ENCODE measurements at places on chromosomes 1 and 21.

- DNase-seq: no peak
Observed at GRCh38 chr1:167106119-167106461, 12.2 kb downstream of the STYXL2 start.

DNA sequence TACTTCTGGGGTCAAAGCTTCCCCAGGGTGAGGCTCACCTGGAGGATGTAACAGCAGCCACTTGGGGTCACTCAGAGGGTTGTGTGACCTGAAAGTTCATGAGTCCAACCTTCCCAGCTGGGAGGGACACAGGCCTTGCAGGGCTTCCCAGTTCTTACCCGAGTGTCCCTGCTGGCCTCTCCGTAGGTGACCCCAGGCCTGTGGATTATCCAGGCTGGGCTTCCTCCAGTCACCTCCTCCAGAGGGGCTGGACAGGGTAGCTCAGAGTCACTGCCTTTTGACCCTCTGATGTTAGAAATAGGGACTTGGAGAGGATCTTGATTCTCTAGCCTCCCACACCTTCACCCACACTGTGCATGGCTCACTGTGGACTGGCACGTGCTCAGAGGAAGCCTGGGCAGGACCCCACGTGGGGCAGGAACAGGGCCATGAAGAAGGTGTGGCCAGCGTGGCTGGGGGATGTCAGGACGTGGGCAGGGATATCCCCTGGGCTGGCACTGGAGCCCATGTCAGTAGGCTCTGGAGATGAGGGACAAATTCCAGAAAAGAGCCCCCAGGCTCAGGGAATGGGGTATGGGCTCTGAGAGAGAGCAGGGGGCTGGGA, 131.8 kb downstream of the ACTL8 start:
- DNase-seq: no peak

GRCh38 chr1:67270541-67270940, 37.1 kb upstream of the IL12RB2 start:
- DNase-seq: no peak

- no peak for DNase-seq
Observed at GRCh38 chr1:53558739-53559315, 99.6 kb downstream of the DMRTB1 start.

DNA sequence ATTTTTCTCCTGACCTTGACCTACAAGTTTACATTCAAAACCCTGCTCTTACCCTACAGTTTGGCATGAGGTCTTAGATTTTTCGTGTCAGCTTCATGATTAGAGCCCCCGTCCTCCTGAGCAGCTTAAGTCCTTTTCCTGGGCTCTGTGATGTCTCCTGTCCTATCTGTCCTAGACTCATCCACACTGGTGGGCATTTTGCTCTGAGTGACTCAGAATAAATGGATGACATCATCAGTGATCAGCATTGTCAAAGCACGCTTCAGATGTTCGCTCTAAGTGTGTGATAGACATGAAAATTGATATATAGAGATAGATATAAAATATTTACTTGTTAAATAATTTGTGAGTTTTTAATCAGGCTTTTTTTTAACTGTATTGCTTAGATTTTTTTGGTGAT, 21.8 kb downstream of the RGS13 start:
- DNase-seq: no peak

DNA sequence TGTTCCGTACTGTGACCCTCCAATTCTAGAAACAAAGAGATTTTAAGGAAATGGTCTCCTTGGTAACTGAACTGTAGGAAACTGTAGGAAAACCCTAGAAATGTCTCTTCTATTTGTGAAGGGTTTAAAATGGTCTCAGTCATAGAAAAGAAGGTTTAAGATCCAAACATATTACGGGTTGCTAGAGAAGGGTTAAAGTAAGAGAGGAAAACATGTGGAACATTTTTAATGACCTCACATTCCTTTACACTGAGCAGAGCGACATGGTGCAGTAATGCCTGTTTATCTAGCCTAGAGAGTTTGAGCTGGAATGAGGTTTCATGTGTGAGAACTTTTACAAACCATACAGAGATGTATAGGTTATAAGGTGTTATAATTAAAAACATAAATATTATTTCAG, 36.9 kb upstream of the C1orf105 start:
- no peak for DNase-seq

DNA sequence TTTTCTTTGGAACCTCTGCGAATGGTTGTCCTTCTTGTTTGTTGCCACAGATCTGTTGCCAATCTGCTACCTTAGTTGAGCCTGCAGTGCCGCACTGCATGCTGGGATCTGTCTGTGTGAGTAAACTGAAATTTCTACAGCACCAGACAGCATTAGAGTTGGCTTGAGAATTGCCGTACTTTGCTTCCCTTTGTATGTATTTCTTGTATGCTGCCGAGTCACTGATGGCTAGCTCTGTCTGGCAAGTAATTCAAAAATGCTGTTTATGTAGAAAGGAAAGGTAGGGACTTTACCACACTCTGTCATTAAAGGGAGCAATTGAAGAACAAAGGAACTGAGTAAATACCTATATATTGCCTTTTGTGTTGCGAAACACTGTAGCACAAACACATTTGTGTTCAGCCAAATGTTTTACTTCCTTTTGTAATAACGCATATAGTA, 857.4 kb downstream of the USP25 start:
- DNase-seq: no peak

GRCh38 chr21:35026617-35027562, 22.2 kb downstream of the RUNX1 start:
- DNase-seq: no peak

GRCh38 chr1:32806910-32807523, 10.1 kb downstream of the YARS1 start:
- no peak for DNase-seq

GRCh38 chr1:201531551-201532425, 7.1 kb upstream of the NAV1 start:
- no peak for DNase-seq

- no peak for DNase-seq
Observed at GRCh38 chr1:29504196-29504595, 267.9 kb downstream of the PTPRU start.

DNA sequence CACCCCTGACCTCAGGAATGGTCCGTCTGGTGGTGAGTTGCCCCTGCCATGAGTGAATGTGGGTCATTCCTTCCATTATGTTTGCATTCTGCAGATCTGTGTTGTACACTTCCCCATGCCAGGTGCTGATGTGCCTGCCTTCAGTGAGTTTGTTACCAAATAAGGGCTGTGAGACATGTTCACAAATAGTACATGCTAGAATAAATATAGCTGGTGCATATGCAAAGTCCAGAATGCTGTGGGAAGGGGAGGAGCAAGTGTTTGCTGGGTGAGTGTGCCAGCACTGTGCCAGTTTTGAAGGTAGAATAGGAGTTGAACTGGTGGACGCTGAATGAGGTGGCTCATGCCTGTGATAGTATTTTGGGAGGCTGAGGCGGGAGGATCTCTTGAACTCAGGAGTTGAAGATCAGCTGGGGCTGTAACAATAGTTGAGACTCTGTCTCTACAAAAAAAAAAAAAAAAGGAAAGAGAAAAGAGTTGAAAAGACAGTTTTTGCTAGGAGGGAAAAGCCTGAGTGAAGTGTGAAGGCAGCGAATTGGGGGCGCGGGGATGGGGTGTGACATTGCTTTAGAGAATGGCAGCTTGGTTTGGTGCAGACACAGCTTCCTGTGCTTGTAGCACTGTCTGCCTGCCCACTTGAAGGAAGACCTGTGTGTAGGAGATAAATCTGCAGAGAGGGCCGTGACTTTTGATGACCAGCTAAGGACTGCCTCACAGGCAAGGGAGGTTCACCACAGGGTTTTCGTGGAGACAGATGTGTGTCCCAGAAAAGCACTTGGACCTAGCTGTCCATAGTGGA, 61.1 kb downstream of the LGR6 start:
- no peak for DNase-seq

- DNase-seq: no peak
Observed at GRCh38 chr1:1153874-1154273, 19.8 kb upstream of the TTLL10 start.

DNA sequence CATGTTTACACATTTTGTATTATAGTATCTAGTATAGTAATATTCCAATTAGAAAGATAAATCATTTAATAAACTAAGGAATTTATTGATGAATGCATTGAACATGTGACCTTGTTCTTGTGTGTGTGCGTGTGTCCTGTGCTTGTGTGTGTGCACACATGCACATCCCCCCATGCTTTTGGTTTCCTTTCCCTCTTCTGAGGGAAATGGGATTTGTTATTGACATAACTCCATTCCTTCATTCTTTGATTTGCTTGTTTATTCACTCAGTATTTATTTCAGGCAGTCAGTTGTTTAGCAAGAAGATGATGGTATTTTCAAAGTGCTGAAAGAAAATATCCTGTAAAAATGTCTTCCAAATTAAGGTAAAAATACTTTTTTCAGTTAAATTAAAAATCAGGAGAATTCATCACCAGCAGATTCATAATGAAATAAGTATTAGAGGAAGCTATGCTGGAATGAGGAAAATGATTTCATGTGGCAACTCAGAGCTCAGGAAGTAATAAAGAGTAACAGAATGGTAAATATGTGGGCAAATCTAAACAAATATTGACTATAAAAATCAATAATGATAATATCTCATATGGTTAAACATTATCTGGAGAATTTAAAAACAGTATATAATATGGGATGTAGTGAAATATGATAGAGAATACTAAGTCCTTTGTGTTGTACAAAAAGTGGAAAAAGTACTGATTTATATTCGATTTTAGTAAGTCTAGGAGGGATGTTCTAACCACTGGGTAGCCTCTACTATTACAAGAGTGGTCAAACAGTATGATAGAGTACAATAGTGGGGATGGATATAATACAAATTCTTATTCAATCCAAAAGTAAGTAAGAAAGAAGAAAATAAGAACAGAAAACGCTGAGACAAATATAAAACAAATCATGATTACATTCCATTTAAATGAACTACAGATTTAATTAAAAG, 35.2 kb upstream of the SIPA1L2 start:
- no peak for DNase-seq

GRCh38 chr1:70586046-70586445, 175.0 kb downstream of the CTH start:
- DNase-seq: no peak

GRCh38 chr21:33734291-33734690, 92.0 kb downstream of the ITSN1 start:
- DNase-seq: no peak

GRCh38 chr1:33684396-33685179, 179.3 kb upstream of the HMGB4 start:
- DNase-seq: no peak

- DNase-seq: no peak
Observed at GRCh38 chr1:44220001-44220751, 6.9 kb downstream of the DMAP1 start.

DNA sequence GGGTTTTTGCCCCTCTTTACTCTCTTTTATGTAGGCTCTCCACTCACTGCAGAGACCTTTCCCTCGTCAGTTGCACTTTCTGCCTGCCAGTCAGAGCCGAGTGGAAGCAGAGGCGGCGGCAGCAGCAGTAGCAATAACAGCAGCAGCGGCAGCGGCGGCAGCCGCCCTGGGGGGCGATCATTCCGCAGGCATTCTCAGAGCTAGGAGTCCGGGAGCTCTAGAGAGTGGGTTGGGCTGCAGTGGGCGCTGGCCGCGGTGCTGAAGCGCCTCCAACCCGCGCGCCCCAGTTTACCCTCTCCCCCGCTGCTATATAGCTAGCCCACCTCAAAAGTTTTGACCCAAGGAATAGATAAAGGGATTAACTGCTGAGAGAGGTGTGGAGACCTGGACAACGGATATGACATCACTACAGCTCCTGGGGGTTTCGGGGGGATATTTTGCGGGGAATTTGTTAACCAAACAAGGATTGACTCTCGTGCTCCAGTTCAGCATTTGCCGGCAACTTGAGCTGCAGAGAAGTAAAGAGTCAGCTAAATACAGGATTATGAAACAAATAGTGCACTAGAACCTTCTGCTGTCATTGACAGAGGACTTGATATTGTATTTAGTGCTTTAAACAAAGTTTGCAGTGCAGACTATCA, at the start of gene OLFM3:
OLFM3 (minus strand) TSS at position 102 of the 641 bp plus-strand sequence.
- peak; percentile 55 for DNase-seq

DNA sequence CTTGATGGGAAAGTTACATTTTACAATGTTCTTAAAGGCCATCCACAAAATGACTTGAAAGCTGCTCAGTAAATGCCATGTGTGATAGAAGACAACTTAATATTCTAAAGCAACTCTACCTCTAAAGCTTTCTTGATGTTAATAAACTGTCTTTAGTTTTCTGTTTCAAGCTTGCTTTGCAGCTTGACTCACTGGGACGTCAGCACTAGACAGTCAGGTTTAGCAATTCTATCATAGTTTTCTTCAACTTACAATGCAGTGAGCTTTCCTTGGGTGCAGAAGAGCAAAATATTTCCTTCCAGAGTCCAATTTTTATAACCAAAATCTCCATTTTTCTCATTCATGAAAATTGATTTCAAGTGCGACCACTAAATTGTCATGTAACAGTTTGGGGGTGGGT, 273.1 kb downstream of the NTNG1 start:
- DNase-seq: no peak

- no peak for DNase-seq
Observed at GRCh38 chr1:186146974-186147373, 228.1 kb downstream of the TPR start.

GRCh38 chr21:45880097-45881068, 101.2 kb upstream of the COL6A1 start:
- DNase-seq: no peak

- no peak for DNase-seq
Observed at GRCh38 chr1:210830034-210831028, 303.6 kb downstream of the KCNH1 start.

GRCh38 chr1:183089025-183089639, 65.9 kb downstream of the LAMC1 start:
- DNase-seq: no peak

- DNase-seq: no peak
Observed at GRCh38 chr1:237448042-237448441, 406.1 kb downstream of the RYR2 start.

GRCh38 chr1:212648431-212648830, 39.9 kb downstream of the ATF3 start:
- no peak for DNase-seq

DNA sequence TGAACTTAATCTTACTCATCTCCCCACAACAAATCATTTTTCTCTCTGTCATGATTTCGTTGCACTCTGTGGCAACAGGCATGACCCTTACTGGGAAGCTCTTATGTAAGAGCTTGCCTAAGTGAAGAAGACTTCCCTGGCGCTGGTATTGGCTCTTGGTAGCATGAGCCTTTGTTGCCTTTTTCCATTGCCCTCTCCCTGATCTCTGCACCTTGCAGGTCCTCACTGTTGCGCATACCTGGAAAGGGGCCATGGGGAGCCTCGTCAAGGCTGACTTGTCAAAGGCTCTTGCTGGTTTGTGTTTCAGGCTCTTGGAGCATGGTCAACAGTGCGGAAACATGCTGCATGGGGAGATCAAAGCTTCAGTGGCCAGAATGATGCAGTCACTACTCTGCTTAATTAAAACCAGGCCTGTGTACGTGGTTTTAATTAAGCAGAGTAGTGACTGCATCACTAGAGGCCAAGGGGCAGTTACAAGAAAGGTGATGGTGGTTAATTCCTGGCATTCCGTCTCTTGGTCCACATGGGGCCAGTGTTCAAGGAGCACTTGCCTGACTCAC, 141.3 kb downstream of the SPATA46 start:
- peak; percentile 83 for DNase-seq
